ENCODE measurements at places on chromosomes 5 and 9.

DNA sequence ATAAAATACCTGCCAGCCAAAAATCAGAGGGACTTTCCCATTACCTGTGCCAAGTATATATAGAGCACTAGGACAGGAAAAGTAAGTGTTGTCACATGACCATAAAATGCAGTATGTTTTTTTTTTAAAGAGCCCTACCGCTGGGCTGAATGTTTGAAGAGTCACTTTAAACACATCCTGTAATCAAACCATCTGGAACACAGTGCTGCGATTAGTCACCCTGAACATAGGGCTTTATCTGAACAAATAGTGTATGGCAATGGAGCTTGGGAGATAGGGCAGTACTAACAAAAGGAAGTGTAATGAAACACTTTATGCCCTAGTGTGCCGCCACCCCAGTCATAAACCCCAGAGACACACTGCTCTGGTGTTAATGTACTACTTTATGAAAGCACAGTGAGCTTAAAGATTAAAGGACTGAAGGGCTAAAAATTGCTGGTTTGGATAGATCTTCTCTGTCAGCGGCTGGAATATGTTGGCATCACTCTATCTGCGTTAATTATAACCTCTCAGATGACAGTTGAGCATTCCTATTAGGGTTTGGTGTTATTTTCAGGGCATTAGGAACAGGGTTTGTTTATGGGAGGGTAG, 90.4 kb downstream of the ZNF608 start:
- no peak for DNase-seq

GRCh38 chr5:128084228-128085167, 932 bp downstream of the SLC12A2 start:
- peak; percentile 79 for DNase-seq

DNA sequence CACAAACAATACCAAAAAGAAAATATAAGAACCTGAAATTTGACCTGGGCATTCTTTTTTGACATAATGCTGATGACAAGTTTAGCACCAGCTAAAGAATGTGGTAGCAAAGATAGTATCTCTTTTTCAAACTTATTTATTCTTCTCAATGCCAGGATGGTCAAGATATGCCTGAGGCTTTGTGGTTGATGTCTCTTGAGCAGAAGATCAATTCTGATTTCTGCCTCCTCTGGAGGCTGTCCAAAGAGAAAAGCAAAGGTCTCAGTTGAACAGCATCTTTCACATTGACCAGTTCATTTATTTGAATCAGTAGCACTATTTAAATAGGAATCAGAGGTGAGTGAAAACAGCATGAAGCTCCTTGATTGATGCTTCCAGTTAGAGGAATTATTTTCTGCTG, 588.2 kb downstream of the HTR1A start:
- DNase-seq = no peak

DNA sequence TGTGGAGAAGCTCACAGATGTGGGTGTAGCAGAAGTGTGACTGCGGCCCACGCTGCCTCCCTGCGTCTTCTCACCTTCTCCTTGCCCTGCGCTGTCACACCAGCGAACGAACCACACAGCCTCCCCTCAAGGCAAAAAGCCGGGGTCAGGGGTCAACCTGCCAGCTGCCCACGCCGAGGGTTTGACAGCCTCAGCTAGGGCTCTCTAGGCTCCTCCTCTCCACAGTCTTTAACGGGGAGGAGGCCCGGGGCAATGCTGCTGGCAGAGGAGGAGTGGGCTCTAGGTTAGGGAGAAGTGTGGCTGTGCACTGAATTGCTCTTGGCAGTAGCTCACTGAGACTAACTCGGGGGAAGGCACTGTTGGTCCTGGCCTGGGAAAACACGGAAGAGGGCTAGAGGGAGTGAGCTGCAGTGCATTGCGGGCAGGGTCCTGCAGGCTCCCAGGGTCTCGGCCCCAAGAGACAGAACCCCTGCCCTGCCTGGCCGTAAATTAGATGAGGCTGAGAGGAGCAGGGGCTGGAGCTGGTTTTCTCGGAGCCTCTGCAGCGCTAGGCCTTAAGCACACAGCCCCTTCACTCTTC, 4.2 kb upstream of the TRIM52 start:
- DNase-seq = peak; percentile 72

DNA sequence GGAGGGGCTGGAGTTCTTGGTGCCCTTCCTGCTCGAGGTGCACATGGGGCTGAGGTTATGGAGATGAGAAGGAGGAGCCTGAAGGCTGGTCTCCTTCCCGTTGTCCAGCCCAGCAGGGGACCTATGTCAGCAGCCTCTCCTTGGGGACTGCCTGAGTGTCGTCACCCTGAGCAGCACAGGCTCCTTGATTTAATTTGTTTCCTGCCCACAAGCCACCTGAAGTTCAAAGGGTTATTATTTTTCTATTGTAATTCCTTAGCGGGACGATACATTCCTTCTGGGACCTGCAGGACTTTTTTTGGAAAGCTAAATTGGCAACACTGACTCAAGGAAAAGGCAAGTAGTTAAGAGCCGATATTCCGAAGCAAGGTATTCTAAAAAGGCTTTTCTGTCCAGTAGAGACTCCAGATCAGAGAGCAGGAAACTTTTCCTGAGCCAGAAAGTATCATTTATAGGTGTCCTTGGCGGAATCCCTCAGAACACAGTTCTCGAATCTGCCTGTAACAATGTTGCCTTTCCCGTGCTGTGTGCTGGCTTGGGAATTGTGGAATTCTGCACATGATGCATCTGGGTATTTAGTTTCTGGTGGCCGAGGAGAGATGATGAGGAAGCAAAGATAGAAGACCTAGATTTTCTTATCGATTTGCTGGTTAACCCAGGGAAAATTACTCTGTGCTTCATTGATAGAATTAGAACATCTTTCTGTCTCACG, 55.4 kb downstream of the ARHGAP26 start:
- no peak for DNase-seq

DNA sequence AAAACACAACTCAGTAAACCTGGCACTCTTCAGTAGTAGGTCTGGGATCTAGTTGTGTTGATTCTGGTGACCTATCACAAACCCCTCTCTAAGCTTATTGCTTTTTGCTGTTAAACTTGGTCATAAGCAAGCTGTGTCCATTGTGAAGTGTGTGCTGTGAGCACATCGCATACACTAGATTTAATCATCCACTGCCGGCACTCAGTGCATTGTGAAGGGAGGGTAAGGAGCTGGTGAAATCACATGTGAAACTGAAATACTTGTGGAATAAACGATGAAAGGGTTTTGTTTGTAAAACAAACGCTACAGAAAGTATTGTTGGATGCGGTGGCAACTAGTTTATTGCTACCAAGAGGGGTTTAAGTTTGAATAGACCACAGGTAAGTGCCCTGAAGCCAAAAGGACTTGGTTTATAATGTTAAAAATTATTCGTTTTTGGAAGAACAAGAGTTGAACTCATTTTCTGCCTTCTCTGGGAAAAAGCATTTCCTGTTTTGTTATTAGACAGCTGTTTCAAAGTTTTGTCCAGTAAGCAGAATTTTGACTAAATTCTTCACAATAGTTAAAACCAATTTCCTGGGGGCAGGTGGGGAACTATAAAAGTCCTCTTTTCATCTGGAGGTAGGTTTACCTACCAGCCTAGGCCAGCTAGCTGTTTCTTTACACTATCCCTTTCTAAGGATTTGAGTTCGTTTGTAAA, 24.6 kb downstream of the TJP2 start:
- no peak for DNase-seq

DNA sequence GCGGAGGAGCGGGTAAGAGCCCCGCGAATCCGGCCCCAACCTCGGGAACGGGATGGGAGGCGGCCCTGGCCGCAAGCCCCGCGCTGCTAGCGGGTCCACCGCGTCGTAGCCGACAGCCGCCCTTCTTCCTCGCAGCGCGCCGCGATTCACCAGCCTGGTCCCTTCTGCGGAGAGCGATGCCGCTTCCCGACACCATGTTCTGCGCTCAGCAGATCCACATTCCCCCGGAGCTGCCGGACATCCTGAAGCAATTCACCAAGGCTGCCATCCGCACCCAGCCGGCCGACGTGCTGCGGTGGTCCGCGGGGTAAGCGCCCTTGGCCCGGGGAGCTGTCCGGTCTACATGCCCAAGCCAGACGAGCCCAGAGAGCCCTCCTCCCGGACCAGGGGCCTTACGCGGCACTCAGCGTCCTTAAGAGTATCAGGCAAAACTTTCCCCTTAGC, 335 bp downstream of the ROPN1L start:
- DNase-seq = no peak

DNA sequence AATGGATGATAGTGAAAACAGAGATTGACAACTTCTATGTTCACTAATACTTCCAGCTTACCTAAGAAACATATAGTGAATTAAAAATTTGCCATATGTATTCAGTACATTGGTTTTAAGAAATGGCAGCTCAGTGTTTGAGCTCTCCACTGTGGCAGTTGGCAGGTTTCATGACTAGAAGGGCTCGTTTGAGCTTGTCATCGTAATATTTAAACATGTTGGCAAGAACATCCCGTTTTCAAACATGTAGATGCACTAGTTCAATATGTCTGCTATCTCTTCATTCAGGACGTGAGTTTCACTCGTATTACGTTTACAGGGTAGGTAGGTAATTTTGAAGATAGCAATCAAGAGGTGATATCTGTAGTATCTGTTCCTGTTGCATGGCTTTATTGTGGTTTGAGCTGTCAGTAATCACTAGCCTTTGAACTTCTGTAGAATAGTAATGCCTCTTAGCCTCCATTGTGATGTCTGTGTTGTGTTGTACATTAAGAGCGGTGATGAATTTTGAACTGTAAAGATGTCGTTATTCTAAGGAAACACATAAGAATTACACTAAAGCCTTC, 74.8 kb downstream of the NLN start:
- no peak for DNase-seq

GRCh38 chr9:129725795-129726251, 27.0 kb downstream of the PTGES start:
- no peak for DNase-seq

DNA sequence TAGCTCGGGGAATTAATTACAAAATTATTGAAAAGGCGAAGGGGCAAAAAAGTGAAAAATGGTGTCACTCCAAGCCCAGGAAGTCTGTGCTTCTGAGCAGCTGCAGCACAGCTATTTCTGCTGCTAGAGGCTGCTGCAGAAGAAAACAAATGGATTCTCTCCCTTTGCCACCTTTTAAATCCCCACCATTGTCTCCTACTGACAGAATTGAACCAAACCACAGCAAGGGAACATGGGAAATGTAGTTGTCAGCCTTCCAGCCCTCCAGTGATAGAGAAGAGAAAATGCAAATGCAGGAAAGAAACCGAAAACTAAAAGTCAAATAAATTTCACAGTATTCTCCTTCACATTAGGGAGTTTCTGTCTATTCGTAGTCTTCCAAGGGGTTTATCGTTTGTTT, 33.4 kb upstream of the CDC42SE2 start:
- DNase-seq = no peak

GRCh38 chr5:136014049-136015002, 14.5 kb upstream of the TGFBI start:
- no peak for DNase-seq

GRCh38 chr5:77168161-77168878, 42.2 kb upstream of the PDE8B start:
- DNase-seq = no peak

DNA sequence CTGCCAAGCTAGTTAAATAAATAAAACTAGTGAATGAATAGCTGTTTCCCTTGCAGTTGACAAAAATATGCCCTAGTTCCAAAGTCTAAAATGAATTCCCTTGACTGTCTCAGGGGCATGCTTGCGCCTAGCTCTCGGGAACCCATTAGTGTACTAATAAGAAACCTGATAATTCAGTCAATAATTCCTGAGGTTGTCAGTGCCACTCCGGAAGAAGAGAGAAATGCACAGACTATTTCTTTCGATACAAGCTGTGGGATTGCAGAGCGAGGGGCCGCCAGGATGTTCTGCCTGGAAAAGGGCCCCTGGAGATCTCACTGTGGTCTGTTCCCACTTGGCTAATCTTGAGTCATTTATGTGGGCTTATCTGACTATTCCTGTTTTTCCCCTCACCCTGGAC, 56.4 kb upstream of the LARP1 start:
- DNase-seq = no peak

GRCh38 chr5:149125386-149125891, 15.9 kb upstream of the ABLIM3 start:
- no peak for DNase-seq

DNA sequence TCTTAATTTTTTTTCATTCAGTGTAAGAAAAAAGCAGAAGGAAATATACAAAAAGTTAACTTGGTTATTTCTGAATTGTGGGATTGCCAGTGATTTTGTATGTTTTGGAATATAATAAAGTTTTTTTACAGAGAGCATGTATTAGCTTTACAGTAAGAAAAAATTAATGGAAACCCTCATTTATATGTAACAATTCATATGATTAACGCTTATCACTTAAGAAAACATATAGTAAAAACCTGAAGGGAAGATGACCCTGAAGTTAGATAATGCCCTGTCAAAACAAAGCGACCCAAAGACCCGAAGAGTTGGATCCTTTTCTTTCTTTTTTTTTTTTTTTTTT, 52.4 kb downstream of the EHMT1 start:
- DNase-seq = no peak

GRCh38 chr9:87324613-87325194, 173.0 kb upstream of the DAPK1 start:
- DNase-seq = no peak

- no peak for DNase-seq
Observed at GRCh38 chr5:156920861-156921431, 42.1 kb downstream of the TIMD4 start.

- DNase-seq = no peak
Observed at GRCh38 chr5:163950248-163950647, 444.8 kb downstream of the MAT2B start.

DNA sequence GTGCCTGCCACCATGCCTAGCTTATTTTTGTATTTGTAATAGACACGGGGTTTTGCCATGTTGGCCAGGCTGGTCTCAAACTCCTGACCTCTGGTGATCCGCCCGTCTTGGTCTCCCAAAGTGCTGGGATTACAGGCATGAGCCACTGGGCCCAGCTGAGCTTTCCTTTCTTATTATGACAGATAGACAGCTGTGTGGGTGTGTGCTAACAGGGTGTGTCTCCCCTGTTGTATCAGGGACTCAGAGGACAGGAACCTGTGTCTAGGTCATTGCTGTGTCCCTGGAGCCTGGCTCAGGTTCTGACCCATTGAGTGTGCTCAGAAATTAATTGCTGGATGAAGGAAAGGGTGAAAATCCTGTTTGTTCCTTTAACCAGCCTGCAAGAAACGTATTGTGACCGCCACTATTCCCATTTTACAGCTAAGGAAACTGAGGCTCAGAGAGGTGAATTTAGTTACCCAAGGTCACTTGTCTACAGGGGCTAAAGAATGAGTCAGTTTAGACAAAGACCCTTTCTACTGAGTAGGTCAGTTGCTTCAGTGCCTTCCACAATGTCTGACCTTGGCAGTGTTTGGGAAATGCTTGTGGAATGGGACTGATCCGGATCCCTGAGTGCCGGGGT, 16.8 kb downstream of the NCS1 start:
- DNase-seq = no peak

GRCh38 chr5:130141659-130142320, 237.5 kb downstream of the CHSY3 start:
- no peak for DNase-seq

- no peak for DNase-seq
Observed at GRCh38 chr9:136157477-136158265, 39.0 kb upstream of the TMEM250 start.

DNA sequence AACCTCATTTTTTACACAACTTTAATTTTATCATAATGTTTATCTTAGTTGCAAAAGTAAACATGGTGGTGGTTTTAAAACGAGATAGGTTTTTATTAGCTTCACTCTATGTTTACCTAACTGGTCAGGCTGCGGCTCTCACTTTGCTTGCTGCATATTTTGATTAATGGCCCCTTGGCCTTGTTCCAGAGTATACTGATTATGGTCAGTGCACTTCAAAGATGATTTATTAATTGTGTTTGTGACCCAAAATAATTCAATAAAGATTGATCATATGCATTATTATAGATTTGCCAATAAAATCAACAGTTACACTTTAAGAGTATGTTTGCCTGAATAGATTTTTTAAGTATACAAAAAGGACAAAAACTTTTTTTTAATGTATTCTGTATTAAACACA, 188.0 kb downstream of the XRCC4 start:
- no peak for DNase-seq

Measured in activated CD8-positive, alpha-beta memory T cell treated with anti-CD3 and anti-CD28 coated beads for 24 hours (primary cell).